ENCODE measurements at places on chromosomes 5 and 9.

GRCh38 chr5:62041156-62041756 lies 264.8 kb upstream of the KIF2A start:
- no peak for DNase-seq

DNA sequence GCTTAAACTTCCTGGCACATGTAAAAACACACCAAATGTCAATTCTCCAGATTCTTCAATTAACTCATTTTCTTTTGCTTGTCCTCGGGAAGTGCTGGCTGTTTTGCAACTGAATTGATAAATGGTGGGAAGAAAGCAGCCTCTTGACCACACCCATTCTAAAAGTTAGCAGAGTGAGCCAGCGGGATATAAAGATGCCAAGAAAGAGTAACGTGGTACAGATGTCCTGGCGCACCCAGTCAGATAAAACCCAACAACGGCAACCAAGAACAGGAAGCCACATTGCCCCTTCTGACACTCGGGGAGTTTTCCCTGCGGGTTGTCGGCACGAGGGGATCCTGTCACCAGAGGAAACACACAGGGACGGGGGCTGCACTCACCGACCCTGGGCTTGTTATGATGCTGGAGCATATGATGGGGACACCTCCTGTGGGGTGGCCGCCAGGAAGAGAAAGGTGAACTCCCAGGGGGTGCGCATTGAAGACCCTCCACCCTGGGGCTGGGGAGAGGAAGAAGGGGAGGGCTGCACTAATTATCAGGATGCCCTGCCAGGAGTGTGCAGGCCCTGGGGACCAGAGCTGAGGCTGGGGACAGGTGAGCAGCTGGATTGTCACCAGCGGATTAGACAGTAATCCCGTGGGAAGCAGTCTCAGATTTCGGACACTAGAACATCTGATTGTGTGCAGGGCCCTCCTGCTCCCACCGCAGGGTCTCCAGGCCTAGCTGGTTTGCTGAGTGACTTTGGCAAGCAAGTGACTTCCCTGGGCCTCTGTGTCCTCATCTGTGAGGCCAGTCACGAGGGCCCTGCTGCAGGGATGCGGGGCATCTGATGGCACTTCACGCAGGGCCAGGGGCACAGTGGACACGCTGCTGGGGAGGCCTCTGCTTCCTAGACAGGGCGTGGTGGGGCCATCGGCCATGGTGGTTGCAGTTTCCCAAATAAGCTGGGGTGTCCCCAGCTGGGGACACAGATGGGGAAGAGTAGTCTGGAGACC lies 59.2 kb downstream of the CRB2 start:
- peak; percentile 87 for DNase-seq

DNA sequence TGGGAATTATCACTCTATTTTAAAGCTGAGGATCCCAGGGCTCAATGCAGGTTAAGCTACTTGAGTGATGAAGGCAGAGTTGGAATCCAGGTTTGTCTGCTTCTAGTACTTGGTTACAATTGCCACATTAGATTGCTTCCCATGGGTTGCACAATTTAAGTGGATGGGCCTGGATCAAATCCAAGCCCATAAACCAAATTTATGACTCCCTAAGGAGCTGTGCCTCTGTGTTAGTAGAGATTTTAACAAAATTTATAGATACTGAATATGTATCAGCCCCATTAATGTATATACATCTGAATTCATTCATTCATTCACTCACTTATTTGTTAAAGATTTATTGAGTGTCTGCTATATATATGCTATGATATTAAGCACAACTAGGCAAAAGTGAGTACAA lies 332.3 kb upstream of the KLF9 start:
- no peak for DNase-seq

DNA sequence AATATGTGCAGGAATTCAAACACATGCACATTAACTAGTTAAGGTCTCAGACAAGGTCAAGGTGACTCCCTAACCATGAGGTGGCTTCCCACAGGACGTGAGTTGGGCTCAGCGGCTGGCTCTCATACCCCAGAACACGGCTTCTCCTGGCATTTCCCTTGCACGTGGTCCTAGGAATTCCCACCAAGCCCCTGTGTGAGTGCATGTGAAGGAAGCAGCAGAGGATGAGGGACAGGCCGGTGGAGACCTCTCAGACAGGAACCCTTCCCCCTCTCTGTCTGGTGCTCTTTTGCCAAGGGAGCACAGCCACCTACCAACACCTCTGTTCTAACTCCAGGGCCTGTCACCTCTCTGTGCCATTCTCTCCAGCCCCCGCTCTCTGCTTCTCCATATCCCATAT lies 271.0 kb downstream of the FSTL4 start:
- no peak for DNase-seq

GRCh38 chr9:109816490-109816889 lies 36.5 kb downstream of the PALM2AKAP2 start:
- DNase-seq: no peak

Data from NCI-H524 (cell line).